ENCODE measurements at places on chromosomes 7 and 10.

GRCh38 chr10:46326971-46327370 is 40.2 kb downstream of the ANTXRL start:
- no peak for DNase-seq

DNA sequence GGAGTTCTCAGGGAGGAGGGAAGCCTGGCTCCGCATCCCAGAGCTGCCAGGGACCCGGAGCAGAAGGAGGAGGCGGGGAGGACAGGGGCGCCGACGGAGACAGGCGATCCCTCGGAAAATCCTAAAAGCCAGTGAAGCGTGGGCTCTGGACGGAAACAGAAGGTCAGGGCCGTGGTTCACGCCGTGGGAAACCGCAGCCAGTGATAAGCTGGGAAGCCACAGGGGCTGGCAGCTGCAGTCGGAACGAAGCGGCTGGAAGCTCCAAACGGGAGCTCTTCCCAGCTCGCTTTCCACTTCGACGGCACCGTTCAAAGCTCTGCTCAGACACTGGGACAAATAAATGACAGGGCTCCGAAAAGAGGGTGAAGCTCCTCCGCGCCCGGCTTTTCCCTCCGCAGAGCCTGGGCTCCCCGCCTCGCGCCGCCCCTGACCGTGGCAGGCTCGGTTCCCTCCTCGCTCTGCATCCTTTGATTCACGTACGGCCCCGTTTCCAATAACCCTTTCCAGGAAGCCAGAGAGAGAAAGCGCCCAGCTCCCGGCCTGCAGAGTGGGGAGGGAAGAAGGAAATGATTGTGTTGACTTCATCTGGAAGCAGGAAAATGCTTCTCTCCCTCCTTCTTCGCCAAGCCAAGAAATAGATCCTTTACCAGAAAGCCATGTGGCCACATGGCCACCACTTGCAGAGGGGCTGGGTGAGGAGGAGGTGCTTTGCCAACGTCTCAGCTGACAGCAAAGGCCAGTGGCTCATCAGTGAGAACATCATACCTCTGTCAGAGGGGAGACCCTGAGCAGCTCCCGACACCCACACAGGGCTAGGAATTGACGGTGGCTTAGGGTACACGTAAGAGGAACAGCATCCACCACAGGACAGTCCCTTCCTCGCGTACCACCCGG is 57.4 kb downstream of the ADRB1 start:
- DNase-seq, result peak; percentile 30

DNA sequence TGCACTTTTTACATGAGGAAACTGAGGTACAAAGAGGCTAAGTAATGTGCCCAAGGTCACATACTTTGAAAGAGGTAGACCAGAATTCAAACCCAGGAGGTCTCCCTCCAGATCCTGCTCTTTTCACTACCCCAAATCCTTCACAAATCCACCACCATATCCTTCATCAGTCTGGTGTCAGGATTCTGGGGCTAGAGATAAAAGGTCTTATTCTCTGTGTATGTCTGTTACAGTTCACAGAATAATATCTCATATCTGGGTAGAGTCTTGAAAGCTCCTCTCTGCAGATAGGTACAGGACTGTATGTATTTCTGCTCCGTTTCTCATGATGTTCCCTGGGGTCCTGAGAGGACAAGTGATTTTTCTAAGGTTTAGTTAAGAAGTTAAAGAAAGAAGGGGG is 4.9 kb downstream of the PIK3CG start:
- DNase-seq, result no peak

GRCh38 chr10:59093461-59093860 is 83.0 kb upstream of the PHYHIPL start:
- DNase-seq, result no peak

DNA sequence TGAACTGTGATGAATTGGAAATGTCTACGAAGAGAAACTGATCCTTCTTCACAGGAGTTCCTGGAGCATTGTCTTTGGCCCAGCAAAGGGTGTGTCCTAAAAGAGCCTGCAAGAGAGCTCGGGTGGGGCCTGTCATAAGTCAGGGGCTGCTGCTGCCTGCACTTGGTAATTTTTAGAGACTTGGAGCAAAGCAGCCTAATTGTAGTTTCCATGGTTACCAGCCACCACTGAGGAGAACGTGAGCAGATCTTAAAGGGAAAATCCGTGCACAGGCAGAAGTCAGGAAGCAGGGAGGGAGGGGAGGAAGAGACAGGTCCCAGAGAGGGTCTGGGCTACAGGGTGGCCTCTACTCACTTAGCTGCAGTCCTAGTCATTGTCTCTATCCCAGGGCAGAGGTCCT is 463.6 kb downstream of the PLXNA4 start:
- DNase-seq, result no peak

GRCh38 chr10:21057436-21057835 is 160.3 kb upstream of the NEBL start:
- no peak for DNase-seq

DNA sequence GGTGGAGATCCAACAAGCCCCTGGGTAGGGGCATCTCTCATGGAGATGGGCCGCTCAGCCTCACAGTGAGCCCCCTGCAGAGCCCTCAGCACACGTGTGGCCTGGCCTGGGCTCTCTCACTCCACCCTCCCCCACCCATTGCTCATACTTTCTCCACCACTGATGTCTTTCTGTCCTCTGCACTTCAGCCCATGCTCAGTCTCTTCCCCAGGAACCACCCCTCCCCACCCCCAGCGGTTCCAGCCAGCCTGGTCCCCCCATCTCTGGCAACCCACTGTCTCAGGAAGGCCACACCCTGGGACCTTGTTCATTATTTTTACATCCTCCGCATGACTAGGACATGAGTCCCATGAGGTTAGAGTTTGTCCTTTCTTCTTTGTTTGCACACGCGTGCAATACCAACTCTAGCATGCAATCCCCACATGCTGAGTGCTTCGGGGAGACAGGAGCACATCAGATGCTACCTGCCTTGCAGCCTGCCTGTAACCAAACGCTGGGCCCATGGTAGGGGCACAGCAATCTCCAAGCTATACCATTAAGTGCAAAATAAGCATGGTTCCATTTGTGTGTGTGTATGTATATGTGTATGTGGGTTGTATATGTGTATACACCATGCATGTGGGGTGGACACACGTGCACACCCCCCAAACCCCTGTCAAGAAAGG is 408.4 kb upstream of the FOXK1 start:
- DNase-seq, result no peak

DNA sequence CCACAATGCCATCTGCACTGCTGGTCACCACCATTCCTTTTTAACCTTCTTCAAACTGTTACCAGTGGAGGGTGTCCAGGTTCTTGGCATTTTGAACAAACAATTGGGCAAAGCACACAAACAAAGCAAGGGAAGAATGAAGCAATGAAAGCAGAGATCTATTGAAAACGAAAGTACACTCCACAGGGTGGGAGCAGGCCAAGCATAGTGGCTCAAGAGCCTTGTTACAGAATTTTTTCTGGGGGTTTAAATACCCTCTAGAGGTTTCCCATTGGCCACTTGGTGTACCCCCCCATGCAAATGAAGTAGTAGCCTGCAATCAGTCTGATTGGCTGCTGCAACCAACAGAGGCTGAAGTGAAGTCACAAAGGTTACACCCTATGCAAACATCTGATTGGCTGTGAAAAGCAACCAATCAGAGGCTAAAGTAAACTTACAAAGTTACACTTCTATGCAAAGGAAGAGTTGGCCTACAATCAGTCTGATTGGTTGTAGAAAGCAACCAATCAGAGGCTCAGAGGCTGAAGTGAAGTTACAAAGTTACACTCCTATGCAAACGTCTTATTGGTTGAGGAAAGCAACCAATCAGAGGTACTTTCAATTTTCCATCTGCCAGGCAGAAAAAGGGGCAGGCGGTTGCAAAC is 103.2 kb upstream of the WAC start:
- DNase-seq, result no peak

GRCh38 chr7:37916673-37917660 is at the start of gene SFRP4:
SFRP4 (minus strand) TSS chr7:37916817; CDS start chr7:37916537, 280 bp downstream.
- no peak for DNase-seq

DNA sequence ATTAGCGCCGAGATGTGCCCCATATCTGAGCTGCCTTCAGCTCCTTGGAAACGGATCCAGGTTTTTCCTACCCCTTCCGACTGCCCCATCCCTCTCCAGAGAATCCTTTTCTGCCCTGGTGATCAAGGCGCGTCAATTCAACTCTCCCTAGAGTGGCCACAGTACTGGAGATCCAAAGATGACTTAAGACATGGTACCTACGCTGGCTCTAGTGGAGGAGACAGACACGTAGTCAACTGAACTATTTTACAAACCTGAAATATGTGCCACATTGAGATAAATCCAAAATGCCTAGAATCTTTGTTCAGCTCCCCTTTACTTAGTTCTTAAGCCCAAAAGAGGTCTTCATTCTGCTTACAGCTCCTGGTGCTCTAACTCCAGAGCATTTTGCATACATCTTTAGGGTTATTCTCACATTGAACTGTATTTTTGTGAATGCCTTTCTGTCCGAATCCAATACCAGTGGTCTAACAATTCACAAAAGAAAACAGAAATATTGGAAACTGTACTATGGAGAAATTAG is 444 bp upstream of the TNPO3 start:
- DNase-seq, result no peak

DNA sequence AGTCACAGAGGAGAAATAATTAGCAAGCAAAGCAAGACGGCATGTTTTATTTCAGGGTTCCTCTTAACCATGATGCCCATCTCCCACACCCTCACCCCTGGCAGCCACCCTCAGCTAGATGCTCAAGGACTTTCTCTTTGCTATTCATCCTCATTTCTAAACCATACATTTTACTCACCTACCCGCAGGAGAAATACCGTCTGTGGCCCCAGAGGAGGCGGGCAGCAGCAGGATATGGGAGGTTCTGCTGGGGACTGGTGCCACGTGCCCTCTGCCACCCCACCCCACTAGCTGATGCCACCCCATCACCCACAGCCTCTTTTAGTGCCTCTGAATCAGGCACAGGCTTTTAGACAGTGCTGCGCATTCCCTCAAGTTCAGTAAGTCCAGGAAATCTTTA is 168.7 kb upstream of the ITGB1 start:
- no peak for DNase-seq

- DNase-seq, result no peak
These were observed 194.6 kb upstream of the TMEM72 start for GRCh38 chr10:44716470-44717015.

DNA sequence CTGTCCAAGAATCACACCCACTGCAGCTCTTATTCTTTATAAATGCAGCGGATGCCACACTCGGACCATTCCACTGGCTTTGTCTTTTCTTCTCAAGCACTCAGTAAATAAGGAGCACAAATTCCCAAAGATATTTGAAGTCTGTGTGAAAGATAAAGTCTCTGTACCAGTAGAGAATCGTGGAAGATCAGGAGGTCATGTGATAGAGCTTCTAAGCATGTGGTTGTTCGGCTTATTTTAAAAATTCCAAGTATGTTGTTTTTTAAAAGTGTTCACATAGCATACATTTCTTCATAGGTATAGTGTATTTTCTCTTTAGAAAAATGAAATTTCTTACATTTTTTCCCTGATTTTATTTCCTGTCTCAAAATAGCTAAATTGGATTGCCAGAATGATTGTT is 75.8 kb downstream of the NOC3L start:
- DNase-seq, result no peak

- no peak for DNase-seq
These were observed 185.0 kb upstream of the TCERG1L start for GRCh38 chr10:131496351-131497052.

DNA sequence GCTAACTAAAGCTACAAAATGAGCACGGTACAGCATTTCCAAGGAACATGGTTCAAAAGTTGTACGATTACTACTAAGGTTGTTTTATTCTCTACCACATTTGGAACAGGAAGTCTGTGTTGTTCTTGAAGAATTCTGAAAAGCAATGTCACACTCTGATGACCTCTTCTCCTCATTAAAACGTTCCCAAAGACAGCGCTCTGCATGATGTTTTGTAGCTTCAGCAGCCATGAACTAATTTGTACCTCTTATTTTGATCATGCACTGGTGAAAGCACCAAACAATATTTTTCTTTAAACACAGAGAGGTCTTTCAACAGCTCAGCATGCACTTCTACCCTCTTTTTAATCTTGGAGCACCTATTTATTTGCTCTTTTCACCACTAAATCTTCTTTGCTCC is 75.0 kb upstream of the TES start:
- no peak for DNase-seq

DNA sequence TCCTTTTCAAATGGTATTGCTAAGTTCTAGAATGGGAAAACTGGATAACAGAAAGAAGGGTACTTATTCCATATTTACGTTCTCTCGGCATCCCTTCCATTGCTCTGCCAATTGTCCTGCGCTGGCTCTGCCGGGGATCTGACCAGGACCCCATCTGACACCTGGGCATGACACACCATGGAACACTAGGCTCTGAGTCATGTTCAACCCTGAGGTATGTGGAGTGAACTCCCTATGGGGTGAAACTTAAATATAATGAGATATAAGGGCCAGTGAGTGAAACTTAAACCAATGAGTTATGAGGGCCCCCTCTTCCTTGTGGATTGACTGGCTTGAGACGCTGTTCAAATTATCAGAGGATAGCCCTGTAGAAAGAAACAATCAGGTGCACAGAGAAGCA is 55.1 kb upstream of the ZEB1 start:
- no peak for DNase-seq

- DNase-seq, result peak; percentile 22
These were observed 17.8 kb upstream of the CCNJ start for GRCh38 chr10:96025566-96025965.

DNA sequence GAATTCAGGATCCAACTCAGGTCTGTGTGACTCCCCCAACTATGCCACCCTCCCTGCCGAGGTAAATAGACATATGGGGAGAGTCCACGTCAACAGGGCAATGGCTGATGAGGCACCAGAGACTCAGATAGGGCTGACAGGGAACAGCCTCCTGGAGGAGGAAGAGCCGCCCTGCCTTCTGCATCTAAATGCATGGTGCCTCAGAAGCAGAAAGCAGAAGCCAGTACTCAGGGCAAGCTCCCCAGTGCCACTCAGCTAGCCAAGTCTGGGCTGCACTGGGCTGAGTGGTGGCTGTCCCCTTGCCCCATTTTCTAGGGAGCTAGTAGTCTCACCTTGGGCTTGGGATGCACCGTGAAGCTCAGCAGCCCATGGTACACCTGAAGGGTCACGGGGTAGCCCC is 11.0 kb downstream of the RRP12 start:
- DNase-seq, result no peak

DNA sequence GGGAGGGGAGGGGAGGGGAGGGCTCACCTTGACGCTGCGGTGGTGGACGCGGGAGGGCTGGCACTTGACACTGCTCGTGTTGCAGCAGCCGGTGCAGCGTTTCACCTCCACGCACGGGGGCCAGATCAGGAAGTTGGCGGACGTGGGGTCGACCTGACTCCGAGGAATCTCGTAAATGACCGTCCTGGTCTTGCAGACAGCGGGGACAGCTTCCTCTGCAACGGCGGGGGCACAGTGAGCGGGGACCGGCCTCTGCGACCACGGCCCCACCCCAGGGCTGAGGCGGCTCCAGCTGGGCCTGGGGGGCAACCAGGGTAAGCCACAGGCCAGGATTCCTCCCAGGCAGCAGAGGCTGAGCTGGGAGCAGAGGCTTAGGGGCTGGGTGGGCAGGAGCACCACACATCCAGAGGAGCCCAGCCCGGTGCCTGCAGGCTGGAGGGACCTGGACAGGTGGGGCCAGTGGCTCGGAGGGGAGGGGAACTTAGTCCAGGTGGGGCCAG is 8.8 kb downstream of the PDGFA start:
- no peak for DNase-seq

- DNase-seq, result no peak
These were observed 4.1 kb downstream of the KLF6 start for GRCh38 chr10:3780771-3781467.

Data from GM06990 (cell line).